Midbrain (tissue), 1 donor: ENCODE measurements at places on chromosomes 3 and 15.

GRCh38 chr3:120198305-120198878, 86.6 kb downstream of the GPR156 start:
- peak; percentile 33 for DNase-seq

GRCh38 chr3:73314151-73314951, 252.9 kb downstream of the EBLN2 start:
- no peak for DNase-seq

GRCh38 chr15:45549541-45550220, 27.1 kb upstream of the SLC30A4 start:
- no peak for DNase-seq

GRCh38 chr3:120524171-120524923, 71.8 kb upstream of the NDUFB4 start:
- DNase-seq: no peak

- no peak for DNase-seq
Measured at GRCh38 chr3:17986348-17986816, 244.0 kb upstream of the TBC1D5 start.

- no peak for DNase-seq
Measured at GRCh38 chr3:45972534-45973402, 22.9 kb downstream of the FYCO1 start.

DNA sequence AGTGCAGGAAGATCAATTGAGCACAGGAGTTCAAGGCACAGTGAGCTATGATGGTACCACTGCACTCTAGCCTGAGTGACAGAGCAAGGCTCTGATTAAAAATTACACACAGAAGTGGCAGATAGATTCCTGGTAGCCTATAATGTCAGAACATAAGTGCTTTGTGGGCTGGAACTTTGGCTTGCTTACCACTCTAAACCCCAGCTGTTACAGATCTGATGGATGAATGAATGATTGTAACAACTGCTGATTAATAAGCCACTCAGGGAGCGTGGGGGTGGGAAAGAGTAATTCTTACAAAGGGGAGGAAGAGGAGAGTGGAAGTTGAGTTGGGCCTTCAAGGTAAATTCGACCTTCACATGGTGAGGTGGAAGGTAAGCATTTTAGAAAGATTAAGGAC, 40.9 kb upstream of the PTPN23 start:
- DNase-seq: no peak

DNA sequence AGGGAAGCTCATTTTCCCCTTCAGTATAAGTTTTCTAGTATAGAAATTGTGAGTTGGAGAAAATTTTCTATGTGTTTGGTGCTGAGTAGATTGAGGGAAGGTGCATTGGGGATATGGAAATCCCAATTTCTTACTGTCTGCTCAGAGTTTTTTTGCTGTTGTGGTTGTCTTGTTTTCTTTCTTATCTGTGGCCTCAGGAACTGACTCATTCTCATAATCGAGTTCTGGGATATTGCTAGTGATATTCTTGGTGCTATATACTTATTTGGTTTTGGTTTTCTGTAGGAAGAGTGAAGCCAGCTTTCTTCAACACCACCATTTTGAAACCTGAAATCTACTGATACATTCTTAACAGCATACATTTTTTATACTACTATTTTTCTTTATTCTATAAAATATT, 869.2 kb downstream of the DIPK2A start:
- no peak for DNase-seq

GRCh38 chr3:89787979-89788378, 680.6 kb downstream of the EPHA3 start:
- no peak for DNase-seq

- DNase-seq: no peak
Measured at GRCh38 chr3:152376351-152377183, 107.8 kb downstream of the MBNL1 start.

GRCh38 chr15:74960995-74961588, 4.5 kb upstream of the RPP25 start:
- no peak for DNase-seq

DNA sequence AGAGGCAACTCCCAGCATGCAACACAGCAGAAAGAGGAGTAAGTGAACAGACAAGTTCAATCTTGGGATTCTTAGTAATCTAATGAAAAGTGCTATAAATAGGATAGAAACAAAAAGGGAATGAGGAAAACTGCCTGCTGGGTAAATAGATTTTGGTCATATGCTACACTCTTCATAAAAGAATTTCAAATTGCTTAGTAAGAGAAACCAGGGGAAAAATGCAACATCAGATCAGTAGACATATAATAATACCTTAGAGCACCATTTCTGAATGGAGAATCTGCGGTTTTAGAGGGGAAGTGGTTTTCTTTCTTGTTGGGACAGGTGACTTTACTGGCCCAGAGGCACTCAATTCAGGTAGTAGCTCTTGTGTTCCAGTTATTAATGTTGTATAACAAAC, 13.4 kb upstream of the TBC1D5 start:
- DNase-seq: no peak

- no peak for DNase-seq
Measured at GRCh38 chr15:87269566-87269965, 987.0 kb downstream of the NTRK3 start.
